ENCODE measurements at places on chromosomes 2 and 18.

GRCh38 chr2:105338020-105338385 is 663 bp downstream of the C2orf49 start:
- DNase-seq, result no peak

- no peak for DNase-seq
Measured at GRCh38 chr2:206471524-206472062, 28.3 kb downstream of the ADAM23 start.

DNA sequence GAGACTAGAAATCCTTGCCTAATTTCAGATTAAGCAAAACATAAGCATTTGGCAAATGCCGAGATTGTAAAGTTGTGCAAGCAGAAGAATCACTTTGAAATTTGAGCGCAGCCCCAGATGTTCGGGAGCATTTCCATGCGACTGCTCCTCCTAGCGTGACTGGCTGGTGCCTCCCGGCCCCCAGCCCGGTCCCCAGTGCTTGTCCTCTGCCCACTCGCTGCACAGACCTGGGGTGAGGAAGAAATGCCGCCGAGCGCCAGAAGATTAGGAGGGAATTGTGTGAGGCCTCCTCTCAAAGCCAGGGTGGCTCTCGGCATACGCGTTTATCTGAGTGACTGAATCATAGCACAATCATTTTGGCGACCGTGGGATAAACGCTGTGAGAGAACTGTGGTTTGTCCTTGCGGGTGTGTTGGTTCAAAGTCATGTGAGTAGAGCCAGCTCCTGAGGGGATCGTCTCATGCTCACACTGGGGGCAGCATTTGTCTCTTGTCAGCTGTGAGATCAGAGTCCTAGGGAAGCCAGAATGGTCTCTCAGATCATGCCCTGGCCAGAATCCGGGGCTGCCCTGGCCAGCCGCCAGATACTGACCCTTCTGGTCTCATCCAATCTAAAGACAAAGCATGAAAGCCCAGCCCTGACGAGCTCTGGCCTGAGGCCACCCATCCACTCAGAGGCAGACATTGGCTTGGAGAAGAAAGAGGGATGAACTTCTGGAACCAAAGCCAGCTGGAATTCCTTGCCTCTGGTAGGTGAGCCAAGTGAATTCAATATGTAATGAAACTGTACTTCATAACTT is 189.3 kb downstream of the SH3RF3 start:
- peak; percentile 95 for DNase-seq

DNA sequence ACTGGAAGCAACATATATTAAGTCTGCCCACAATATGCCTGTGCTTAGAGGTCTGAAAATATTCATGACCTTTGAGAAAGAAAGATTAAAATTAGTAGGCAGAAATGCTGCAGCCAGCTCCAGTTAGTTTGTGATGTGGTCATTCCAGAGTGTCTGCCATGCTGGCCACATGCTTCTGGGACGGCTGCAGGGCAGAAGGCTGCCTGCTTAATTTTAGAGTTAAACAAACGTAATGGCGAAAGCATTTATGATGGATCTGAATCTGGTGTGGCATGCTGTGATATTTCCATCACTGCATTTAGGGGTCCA is 95.4 kb downstream of the FHOD3 start:
- no peak for DNase-seq

GRCh38 chr18:56255381-56255780 is 383.0 kb downstream of the TXNL1 start:
- DNase-seq, result no peak

GRCh38 chr2:236935083-236935482 is 150.6 kb upstream of the COPS8 start:
- DNase-seq, result no peak

DNA sequence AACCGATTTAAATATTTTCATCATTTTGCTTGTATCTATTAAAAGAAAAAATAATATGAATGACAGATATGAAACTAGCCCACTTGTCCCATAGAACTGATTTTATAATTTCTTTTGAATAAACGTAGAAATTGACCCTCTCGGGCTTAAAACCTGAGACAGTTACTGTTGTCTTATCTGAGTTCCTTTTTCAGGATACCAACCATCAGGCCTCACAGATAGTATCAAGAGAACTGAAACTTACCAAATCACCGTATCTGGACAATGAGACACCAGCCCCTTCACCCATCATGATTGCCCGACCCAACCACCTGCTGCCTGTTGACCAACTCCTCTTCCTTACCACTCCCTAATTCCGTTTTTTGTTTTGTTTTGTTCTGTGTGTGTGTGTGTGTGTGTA is 53.7 kb downstream of the LCLAT1 start:
- DNase-seq, result no peak

- no peak for DNase-seq
Measured at GRCh38 chr2:176212276-176212675, 23.8 kb downstream of the HOXD1 start.

DNA sequence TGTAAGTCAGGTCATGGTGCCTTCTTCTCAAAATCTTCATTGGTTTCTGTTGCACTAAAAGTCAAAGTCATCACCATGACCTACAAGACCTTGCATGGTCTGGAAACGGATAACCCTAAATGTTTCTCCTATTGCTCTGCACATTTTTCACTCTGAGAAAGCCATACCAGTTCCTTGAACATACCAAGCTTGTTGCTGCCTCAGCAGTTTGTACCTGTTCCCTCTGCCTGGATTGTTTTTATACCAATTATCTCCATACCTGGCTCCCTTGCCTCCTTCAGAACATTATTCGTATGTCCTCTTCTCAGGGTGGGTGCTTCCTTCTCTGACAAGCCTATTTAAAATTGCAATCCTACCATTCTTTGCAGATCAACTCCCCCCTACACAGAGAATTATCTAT is 498.4 kb downstream of the DSC3 start:
- no peak for DNase-seq
